ENCODE measurements at places on chromosomes 13 and 19.

- no peak for DNase-seq
These were observed 28.8 kb upstream of the SHKBP1 start for GRCh38 chr19:40547836-40548235.

- no peak for DNase-seq
These were observed 43.9 kb upstream of the C1QTNF9 start for GRCh38 chr13:24265453-24265852.

DNA sequence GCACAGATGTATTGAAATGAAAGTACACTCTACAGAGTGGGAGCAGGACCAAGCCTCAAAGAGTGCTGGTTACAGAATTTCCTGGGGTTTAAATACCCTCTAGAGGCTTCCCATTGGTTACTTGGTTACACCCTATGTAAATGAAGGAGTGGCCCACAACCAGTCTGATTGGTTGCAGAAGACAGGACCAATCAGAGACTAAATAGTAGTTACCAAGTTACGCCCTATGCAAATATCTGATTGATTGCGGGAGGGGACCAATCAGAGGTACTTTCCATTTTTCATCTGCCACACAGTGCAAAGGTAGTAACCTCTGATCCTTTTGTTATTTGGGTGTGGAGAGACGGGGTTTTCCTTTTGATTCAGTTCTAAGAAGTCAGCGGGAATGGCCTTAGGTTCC, 5.5 kb upstream of the ZFP82 start:
- DNase-seq, result no peak

- DNase-seq, result no peak
These were observed 9.5 kb upstream of the KLK14 start for GRCh38 chr19:51091895-51092873.

- no peak for DNase-seq
These were observed 330.1 kb downstream of the SPRY2 start for GRCh38 chr13:80010846-80011245.

GRCh38 chr13:107512551-107512950, 702.8 kb downstream of the LIG4 start:
- DNase-seq, result no peak

DNA sequence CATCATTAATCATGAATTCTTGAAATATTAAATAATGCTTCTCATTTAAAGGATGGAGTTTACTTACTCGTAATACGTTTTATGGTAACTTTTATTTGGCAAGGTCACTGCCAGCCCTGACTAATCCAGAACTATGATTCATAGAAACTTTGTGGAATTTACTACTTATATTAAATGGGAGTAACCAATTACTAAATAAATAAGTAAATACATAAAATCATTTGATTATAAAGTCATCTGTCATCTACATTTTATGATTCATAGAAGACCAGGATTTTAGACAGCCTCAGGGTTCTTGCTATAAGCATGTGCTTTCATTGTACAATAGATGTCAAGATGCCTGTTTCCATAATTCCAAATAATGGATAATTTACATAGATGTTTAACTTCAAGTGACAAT, 611.1 kb downstream of the TBC1D4 start:
- DNase-seq, result no peak

GRCh38 chr19:27679905-27680304, 1533.0 kb downstream of the UQCRFS1 start:
- DNase-seq, result no peak

- DNase-seq, result no peak
These were observed 37.4 kb downstream of the FLT1 start for GRCh38 chr13:28457521-28457920.

DNA sequence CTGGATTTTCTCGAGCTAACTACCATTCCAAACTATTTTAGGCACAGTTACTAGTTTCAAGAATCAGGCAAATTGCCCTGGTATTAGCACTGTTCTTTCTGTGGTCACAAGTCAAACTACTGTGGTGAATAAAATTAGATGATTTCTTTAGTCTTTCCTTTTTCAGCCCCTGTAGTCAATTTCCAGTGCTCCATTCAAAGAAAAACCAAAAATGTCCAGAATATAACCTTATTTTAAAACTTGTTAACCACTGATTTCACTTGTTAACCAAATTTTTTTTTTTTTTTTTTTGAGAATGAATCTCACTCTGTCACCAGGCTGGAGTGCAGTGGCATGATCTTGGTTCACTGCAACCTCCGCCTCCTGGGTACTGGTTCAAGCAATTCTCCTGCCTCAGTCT, 50.6 kb upstream of the USPL1 start:
- no peak for DNase-seq

DNA sequence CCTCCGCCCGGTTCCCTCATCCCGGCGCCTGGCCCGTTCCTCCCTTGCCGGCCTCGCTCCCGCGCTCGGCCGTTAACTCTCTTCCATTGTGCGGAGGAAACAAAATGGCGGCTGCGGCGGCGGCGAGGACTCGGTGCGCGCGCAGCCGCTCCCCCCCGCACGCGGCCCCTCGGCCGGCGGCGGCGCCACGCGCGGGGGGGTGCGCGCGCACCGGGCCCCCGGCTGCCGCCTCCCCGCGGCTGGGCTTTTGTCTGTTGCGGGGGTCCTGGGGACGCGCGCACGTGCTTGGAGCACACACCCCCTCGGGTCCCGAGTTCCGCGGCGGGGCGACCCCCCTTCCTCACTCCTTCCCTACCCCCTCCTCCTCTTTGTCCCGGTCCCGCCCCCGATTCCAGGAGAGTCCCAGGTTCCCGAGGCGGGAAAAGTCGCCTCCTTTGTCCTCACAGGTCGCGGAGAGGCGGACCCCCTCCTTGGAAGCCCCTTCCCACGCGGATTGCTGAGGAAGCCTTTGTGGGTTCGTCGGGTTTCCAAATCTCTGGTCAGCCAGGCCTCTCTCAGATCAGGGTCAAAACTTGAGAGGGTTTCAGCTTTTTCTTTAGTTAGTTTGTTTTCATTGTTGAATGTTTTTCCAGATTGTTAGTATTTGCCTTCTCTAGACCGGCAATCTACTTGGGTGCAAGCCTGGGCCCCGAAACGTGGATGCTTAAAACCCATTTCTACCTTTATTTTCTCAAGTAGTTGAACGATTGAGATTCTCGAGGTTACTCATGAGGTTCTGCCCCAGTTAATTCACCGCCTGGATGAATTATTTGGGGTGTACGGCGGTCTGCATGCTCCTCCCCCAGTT, 687 bp downstream of the ILF3 start:
- no peak for DNase-seq

GRCh38 chr19:7870571-7871436, 3.4 kb downstream of the PRR36 start:
- DNase-seq, result no peak

GRCh38 chr13:86193281-86193680, 394.1 kb upstream of the SLITRK6 start:
- DNase-seq, result no peak

All from left renal pelvis (tissue), 4 donors.